ENCODE measurements at places on chromosomes 12 and 14.

- DNase-seq = no peak
These were observed at the start of gene C12orf56 for GRCh38 chr12:64390275-64390851. Gene C12orf56 (minus strand): TSS chr12:64390758. CDS start chr12:64390565, 193 bp downstream.

GRCh38 chr14:35236806-35237205, 55.4 kb upstream of the PSMA6 start:
- no peak for DNase-seq

DNA sequence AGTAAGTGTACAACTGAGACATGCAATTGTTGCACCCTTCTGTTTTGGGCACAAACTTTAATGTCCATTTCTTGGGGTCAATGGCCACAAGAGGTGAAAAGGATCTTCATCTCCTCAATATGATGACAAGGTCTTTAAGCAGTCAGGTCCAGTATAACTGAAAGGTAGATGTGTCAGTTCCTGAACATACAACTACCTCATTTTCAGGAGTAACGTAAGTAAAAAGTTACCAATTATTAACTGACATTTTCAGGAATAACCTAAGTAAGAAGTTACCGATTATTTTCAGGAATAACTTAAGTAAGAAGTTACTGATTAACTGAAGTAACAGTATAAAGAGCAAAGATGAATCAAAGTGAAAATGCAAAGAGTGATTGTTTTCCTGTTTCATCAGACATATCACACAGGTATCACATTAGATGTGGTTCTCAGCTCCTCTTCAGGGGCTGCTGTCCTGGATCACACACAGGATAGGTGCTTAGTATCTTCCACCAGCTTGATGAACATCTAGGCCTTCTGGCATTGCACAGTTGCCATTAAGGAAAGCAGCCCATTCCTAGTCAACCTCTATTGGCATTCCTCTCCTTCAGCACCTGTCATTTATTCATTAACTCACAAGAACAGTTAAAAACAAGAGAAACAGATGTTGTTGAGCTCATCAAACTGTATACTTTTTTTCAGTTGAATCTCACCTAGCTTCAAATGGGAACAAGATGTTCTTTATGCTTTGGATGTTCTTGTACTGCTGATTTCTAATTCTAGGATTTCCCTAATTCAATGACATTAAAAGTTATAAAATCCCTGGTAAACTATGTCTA, 200.0 kb downstream of the FOXG1 start:
- no peak for DNase-seq

DNA sequence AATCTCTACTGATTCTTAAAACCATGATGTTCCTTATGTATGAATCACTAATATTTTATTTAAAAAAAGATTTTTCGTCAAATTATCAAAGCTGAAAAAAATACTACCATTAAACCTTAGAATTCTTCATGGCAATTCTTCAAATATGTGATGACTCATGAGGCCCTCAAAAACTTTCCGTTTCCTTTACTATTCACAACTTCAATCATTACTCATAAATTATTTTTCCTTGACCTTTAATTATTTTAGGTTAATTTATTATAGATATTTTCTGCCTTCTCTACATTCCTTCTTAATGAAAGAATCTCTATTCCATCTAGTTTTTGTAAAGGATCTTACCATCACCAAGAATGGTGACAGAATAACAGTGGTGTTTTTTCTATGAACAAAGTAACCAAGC, 162.1 kb upstream of the SOX5 start:
- DNase-seq = no peak

GRCh38 chr12:93883436-93884154, 206.4 kb downstream of the CRADD start:
- DNase-seq = no peak

DNA sequence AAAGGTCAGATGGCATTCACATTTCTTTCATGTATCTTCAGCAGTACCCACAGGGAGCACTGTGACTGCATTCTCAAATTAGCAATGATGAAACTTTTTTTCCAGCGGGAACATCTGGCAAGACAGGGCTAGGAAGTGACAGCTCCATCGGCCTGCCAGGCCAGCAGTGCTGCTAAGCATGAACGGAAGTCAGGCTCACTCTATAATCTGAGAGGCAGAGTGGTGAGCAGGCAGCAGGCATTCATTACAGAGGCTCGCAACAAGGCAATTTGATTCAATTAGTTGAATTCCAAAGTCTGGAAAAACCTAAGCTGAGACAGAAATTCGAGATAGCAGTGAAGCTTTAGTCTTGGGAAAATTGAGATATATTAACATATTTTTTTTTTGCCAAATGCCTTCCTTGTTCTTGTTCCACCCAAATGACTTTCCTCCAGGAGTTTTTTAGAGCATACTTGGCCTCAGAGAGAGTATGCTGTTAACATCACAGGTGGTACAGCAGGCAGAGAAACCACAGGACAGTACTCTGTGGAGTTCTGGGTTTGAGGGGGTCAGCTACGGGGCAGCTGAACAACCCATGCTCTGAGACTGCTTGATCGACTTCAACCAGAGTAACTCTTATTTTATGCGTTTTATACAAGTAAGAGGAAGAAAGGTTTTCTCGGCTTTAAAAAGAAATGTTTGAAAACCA, 414.9 kb downstream of the APAF1 start:
- no peak for DNase-seq

Measured in omental fat pad (tissue), 4 donors.